ENCODE measurements at places on chromosomes 1 and 21.

DNA sequence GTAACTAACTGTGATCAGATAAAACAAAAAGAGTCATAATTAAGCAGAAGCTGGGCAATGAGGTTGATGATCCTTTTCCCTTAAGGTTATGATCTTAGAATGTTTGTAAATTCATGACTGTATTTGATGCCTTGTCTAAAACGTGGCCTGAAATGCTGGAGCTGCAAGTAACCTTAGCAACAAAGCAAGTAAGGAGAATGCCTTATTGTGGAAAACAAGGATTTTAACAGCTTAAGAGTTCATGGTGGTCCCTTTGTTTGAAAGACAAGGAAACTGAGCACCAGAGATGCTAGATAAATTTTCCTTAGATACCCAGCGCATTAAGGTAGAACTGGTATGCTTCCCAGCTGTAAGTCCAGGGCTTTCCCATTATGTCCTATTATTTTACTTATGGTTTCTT lies 25.7 kb upstream of the XPR1 start:
- no peak for DNase-seq

DNA sequence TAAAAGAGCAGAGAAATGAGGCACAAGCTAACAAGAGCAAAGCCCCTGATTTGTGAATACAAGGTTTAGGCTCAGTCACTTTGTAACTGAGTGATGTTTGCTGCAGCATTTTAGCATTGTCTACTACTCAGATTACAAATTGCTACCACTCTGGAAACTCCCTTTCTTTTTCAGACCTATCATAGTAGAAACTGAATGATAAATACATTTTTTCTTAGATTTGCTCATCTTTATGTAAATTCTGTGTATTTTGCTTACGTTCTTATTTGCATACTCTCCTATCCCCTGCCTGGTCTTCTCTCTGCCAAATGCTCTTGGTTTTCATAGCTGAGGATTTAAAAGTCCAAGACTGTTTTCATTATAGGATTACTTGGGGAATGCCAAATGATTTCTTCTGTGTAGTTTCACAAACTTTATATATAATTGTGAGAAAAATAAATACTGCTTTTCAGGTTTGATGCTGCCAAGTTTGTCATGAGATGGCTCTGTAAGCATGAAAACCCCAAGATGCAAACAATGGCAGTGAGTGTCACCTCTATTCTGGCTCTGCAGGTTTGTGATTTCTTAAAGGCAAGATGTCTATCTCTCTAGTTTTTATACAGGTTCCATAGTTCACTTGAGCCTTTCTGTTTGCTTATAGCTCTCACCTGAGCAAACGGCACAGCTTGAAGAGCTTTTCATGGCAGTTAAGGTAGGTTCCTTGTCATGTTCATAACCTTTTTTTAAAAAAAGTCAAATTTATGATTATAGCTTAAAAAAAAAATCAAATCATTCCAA lies 24.7 kb downstream of the ZYG11A start:
- DNase-seq, result no peak

GRCh38 chr1:220652995-220653394 lies 37.2 kb upstream of the C1orf115 start:
- DNase-seq, result no peak

GRCh38 chr1:112219267-112219666 lies 176.7 kb upstream of the CTTNBP2NL start:
- no peak for DNase-seq

GRCh38 chr1:198631292-198631691 lies 7.5 kb upstream of the PTPRC start:
- no peak for DNase-seq

DNA sequence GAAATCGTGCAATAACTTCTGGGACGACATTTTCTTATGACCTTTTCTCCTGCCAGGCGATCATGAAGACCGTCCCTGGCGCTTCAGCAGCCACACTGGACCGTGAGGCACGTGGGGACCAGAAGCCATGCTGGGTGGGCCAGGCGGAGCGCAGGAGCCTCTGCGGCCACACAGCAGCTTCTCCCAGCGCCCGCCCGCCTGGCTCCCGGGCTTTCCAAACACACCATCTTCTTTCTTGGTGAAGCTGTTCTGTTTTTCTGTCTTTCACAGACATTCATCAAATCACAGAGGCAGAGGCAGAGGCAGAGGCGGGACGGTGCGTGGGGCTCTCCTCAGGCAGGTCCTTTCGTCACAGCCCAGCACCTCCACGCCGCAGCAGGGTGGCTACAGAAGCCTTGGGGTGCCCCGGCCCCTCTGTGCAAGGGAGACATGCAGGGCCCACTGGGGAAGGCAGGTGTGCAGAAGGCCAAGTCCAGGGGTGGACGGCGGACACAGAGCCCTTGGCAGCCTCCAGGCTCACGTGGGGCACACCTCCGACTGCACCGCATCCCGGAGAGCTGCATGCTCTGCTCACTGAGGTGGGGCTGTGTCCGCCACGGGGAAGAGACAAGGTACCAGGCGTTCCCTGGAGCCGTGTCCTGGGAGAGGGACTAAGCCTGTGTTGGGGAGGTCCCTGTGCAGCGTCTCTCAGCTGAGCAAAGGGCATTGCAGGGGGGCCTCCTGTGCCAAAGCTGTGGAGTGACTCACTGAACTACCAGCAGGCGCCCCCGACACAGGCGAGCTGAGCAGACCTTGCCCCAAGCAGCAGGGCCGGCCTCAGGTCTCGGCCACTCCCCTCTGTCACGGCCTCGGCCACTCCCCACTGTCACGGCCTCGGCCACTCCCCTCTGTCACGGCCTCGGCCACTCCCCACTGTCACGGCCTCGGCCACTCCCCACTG lies 2.6 kb upstream of the TMEM240 start:
- DNase-seq, result no peak

GRCh38 chr1:58238846-58239245 lies 307.7 kb downstream of the OMA1 start:
- DNase-seq, result no peak

DNA sequence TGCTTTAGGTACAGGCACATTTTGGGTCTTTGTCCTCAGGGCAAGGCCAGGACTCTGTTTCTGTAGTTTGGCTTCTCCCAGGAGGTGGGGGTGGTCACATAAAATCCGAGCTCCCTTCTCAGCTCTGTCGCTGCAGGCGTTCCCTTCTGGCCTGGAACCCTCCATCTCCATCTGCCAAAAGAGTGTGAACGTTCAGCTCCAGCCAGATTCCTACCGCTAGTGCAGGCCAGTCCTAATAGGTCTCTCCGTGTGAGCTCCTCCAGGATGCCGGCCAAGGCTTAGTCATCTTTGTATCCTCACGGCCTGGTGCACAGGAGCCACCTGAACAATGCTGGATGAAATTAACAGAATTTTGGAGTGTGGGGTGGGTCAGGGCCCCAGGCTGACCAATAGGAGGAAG lies 19.9 kb upstream of the KCNA10 start:
- DNase-seq, result no peak

DNA sequence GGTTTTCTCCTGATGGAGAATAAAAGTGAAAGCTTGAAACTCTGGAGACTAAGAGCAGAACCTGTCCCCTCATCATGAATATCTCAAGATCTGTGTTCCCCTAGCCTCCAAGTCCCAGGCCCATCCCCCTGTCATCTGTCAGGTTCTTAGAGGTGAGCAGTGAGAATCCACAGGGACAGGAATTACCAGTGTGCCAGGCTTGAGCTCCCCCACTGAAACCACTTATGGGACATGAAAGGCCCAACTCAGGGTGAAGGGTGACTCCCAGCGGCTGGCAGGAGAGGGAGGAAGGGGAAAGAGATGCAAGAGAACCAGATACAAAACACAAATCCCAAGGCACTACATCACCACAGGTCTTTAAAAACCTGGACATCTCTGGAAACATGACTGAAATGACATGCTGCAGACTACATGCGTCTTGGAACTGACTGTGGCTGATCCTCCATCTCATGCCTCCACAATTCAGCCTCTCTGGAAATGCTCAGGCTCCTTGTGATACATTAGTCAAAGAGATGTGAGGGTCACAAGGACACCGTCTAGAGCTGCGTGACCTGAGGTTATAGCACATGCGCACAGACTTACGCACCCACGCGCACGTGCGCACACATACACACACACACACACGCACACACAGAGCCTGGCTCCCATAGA lies 6.8 kb upstream of the LY9 start:
- DNase-seq, result no peak

DNA sequence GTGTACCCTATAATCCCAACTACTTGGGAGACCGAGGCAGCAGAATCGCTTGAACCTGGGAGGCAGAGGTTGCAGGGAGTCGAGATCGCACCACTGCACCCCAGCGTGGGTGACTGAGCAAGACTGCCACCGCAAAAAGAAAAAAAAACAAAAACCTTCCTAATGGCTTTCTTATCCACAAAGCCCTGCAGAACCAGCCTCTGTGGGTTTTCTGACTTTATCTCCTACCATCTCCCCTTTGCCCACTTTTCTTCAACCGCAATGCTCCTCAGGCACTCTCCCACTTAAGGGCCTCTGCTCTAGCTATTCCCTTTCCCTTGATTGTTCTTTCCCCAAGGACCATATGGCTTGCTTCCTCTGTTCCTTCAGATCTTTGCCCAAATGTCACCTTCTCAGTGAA lies 67.9 kb upstream of the PUM1 start:
- DNase-seq, result no peak

DNA sequence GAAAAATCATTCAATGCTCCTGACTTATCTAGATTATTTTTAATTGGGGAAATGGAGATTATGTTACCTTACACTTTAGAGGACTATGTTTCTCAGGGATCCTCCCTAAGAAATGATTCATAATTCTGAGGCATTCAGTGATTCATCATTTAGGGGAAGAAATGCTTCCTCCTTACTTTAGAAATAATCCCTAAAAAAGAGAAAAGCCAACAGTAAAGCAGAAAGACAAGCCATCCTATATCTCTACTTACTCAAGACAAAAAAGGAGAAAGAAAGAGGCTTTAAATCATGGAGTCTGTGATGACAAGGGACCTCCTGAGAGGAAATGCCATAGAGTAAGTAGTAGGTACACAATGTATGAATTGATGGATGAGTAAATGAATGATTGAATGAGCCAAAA lies 137.0 kb downstream of the BRINP2 start:
- peak; percentile 66 for DNase-seq

DNA sequence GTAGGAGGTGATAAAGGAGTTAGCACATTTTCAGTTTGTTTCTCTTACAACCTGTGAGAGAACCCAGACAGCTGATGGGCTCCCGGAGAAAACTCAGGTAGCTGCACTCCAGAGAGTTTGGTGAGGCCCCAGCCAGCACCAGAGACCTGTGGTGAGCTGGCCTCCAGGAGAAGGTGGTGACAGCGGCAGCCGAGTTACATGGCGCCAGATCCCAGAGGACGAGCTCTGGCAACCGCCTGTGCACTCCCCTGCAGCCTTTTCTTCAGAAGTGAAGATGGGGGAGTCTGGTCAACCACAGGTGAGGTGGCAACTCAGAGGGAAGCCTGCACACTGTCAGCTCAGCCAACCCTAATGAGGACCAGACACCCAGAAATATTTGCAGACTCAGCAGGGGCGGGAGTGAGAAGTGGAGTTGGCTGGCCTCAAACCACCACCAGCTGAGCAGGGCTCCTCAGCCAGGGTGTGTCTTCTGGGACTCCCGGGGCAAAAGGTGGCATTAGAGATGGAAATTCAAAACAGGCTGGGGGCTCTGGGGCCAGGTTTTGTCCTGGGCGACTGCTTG lies 209.7 kb downstream of the SETD4 start:
- DNase-seq, result peak; percentile 43
